SK-MEL-5 (cell line): ENCODE measurements at places on chromosomes 16 and 17. TPM values are rescaled to one million over a fixed set of nuclear protein-coding genes. Genes with fewer than 3 reads are reported as not detected.

The SP2 gene
- 1.2 and 2.9 TPM in 2 replicates for total RNA-seq

DNA sequence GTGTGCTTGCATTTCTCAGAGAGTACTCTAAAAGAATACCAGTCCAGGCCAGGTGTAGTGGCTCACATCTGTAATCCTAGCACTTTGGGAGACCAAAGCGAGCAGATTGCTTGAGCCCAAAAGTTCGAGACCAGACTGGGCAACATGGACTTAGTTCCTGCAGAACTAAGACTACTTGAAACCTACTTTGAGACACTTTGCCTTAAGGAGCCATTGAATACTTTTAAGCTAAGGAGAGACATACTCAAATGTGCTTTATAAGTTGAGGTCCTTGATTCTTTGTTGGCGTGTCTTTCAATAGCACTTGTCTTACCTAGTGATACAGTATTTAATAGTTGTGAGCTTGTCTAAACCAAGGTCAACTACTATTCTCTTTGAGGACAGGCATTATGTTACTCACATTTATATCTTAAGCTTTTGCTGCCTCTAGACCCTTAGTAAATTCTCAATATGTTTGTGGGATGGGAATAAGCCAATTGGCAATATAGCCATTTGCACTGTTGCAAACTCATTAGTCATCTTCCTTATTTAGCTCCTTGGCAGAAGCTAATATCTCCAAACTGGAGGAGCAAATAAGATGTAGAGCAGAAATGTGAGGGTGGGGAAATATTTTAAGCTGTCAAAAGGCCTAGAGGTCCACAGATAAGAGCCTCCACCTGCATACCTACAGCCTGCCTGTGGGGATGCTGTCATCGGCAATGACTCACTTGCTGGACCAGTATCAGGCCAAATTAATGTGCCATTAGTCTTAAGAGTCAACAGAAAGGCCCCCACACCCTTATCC, 16.3 kb downstream of the SCPEP1 start:
- no peak for DNase-seq

DNA sequence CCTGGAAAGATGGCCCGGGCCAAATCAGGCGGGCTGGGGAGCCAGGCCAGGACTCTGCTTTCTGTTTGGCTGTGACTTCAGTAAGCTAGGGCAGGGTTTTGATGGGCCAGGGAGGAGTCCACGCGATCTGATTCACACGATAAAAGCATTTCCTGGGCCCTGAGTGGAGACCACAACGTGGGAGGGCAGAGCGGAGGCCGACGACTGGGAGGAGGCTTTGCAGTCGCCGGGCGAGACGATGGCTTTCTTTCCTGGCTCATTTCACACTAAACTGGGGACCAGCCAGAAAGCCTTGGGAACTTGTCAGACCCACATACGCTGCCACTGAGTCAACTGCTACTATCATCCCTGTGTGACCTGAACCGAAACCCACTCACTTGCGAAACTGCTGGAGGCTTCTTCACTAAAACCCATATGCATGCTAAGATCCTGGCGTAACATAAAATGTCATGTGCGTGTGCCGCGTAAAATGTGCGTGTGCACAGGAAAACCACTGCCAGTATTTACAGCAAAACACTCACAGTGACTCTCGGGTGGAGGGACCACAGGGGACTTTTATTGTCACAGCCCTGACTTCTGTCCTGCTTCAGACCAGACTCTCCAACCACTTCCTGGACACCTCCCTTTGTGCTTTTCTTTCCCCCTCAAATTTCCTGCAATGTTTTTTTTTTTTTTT, 14.2 kb upstream of the RHBDF2 start:
- DNase-seq: no peak

- DNase-seq: no peak
These were observed 18.0 kb downstream of the ADCY7 start for GRCh38 chr16:50284131-50284911.

GRCh38 chr17:65987988-65988387, 203.9 kb downstream of the CEP112 start:
- peak; percentile 78 for DNase-seq

GRCh38 chr16:12258861-12259645, 282.5 kb downstream of the SNX29 start:
- DNase-seq: no peak
